ENCODE measurements at places on chromosomes 6 and 20. TPM values are rescaled to one million over a fixed set of nuclear protein-coding genes. Genes with fewer than 3 reads are reported as not detected.

The GLYATL3 gene
- total RNA-seq = not detected

DNA sequence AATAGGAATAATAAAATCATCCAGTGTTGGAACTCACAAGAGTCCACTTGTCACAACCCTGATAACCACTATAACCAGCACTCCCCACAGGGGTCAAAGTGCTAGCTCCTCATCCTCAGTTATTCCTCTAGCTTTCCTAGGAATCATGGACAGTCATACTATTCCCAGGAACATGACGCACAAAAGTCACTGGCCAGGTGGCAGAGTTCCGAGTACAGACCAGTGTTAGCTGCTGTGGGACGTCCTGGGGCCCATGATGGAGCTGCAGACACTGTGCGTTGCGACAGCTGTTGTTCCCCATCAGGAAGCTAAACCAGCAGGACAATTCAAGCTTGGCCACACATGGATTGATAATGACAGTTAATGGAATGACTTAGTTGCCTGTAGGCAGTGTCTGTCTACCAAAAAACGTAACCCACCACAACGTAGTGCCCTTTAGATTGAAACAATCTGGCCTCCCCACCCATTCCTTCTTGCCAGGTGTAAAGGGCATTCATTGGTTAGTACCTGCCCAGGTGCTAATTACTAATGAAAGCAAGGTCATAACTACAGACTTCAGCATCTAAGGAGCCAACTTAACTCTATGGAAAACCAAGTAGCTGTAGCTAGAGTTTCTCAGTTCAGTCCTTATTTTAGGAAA lies 17.4 kb downstream of the EZR start:
- no peak for DNase-seq

- no peak for DNase-seq
Observed at GRCh38 chr20:47137231-47137870, 219.1 kb downstream of the ZMYND8 start.

DNA sequence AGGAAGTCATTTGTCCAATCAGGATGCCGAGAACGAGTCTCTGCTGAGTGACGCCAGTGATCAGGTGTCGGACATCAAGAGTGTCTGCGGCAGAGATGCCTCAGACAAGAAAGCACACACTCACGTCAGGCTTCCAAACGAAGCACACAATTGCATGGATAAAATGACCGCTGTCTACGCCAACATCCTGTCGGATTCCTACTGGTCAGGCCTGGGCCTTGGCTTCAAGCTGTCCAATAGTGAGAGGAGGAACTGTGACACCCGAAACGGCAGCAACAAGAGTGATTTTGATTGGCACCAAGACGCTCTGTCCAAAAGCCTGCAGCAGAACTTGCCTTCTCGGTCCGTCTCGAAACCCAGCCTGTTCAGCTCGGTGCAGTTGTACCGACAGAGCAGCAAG lies 281.5 kb downstream of the TSHZ2 start:
- DNase-seq = no peak

DNA sequence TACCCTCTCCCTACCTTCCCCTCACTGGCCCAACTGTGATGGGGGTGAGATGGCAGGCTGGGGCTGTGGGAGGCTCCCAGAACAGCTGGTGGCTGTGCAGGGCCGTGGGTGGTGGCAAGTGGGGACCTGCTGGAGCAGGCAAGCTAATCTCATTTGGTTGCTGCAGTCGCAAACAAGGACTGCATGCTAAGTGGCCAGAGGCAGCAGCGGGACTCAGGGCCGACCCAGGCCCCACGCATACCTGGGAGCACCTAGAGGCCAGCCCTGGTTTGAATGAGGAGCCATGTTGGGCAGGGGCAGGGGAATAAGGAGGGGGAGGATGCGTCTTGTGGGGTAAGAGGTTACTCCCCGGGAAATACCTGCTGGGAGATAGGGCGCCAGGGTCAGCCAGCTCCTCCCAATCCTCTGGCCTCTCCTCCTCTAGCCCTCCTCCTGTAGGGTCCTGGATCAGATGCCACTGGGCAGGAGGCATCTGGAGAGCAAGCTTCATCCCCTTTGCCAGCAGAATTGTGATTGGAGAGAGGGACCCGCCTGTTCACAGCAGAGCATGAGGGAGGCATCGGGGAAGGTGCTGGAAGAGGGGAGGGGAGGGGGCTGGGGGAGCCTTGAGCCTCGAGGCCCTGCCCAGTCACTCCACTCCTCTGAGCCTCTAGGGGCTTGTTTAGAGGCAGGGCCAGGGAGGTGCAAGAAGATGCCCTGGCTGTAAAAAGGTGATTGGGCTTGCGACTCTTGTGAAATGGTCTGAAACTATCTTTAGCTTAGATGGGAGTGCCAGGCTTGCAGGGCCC lies 24.3 kb upstream of the CDH22 start:
- peak; percentile 45 for DNase-seq

- no peak for DNase-seq
Observed at GRCh38 chr20:32204205-32205109, 3.1 kb downstream of the PLAGL2 start.

- no peak for DNase-seq
Observed at GRCh38 chr6:160581406-160581805, 82.7 kb downstream of the LPA start.

- DNase-seq = no peak
Observed at GRCh38 chr6:150347845-150348244, 21.0 kb upstream of the IYD start.
